ENCODE measurements at places on chromosomes 3 and 15. TPM values are rescaled to one million over a fixed set of nuclear protein-coding genes. Genes with fewer than 3 reads are reported as not detected.

Gene ZPLD1
- 0.05 TPM for polyA plus RNA-seq

GRCh38 chr3:58274027-58274614 lies 31.9 kb upstream of the RPP14 start:
- no peak for DNase-seq

GRCh38 chr15:44289259-44289790 lies 806 bp downstream of the GOLM2 start:
- DNase-seq = no peak

DNA sequence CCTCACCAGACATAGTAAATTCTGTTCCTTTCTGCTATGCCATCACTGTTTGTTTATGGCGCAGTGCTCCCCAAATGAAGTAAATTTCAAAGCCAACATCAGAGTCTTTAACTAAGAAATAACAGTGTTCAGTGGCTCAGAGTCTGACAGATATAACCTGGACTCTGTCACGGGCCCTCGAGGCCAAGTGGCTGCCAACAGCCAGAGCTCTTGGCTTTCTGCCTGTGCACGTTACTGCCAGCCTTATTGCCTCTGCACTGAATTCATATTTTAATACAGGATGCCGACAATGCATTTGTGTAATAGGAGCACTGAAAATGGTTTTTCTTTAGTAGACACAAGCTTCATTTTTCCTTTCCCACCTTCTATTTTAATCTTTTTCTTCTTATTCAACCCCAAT lies 219.9 kb downstream of the NLGN1 start:
- DNase-seq = no peak

Gene GABRR3
- polyA plus RNA-seq = not detected

GRCh38 chr3:15812183-15812582 lies 14.4 kb upstream of the ANKRD28 start:
- DNase-seq = peak; percentile 37

Gene PSTPIP1
- not detected for polyA plus RNA-seq

Gene CDC25A
- polyA plus RNA-seq = 10.0 TPM

GRCh38 chr3:98797905-98798304 lies 34.8 kb downstream of the ST3GAL6 start:
- no peak for DNase-seq

GRCh38 chr15:89226359-89227221 lies 5.2 kb upstream of the RLBP1 start:
- DNase-seq = no peak

DNA sequence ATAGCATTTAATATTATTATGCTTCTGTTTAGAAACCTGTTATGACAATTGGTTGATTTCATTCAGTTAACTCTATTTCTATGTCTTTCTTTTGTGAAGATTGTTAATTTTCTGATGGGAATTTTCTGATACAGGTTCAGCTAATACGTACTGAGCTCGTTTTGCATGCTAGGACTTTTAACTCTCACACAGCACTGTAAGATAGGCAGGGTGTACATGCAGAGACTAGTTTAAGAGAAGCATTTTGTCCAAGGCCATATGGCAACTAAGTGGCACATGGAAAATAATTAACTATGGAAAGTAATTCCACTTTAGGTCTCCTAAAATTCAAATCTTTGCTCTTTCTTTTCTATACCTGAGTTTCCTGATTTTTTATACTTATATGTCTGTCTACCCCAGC lies 81.9 kb downstream of the IL1RAP start:
- DNase-seq = no peak

DNA sequence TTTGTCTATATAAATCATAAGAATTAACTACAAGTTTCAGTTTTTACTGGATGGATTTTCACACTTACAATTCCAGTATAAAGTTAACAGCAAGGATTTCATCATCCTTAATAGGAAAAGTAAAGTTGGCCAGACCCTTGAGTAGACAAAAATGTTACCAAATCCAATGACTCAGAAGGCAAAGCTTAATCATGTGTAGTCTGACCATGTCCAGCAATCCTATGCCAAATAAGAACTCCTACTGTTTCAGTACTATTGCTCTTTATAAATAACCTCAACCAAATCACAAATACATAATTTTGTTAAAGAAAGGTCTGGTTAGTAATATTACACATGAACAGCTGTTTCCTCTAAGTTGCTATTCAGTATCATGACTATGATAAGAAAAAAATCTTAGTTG lies 35.0 kb downstream of the PLOD2 start:
- DNase-seq = peak; percentile 43

DNA sequence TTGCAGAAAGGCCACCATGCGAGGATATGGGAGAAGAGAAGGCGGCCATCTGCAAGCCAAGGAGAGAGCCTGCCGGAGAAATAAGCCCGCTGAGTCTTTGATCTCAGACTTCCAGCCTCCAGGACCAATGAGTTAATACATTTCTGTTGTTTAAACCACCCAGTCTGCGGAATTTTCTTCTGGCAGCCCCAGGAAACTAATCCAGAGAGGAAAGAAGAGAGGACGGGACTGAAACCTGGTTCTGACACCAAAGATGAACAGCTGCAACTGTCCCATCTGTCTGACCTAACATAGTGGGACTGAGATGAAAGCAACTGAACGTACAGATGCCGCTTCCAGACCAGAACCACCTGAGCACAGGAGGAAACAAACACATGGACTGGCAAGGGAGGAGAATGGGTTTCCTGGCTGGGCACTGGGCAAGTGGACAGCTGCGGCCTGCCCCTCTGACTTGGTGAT lies 32.3 kb downstream of the VGLL4 start:
- no peak for DNase-seq

DNA sequence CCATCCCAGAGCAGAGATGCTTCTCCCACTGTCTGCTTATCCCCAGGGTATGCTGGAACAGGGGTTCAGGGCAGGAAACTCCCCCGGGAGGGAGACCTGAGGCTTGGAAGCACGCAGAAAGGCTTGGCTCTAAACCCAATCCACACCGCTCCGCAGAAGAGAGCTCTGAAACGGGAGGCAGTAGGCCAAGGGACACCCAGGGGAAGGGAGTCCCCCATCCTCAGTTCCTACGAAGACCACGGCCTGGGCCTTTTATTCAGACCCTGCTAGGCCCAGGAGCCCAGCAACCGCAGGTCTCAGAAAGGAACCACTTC lies 1.8 kb upstream of the HAPLN3 start:
- no peak for DNase-seq

- DNase-seq = peak; percentile 25
Measured at GRCh38 chr15:57411945-57412768, 35.9 kb downstream of the CGNL1 start.

DNA sequence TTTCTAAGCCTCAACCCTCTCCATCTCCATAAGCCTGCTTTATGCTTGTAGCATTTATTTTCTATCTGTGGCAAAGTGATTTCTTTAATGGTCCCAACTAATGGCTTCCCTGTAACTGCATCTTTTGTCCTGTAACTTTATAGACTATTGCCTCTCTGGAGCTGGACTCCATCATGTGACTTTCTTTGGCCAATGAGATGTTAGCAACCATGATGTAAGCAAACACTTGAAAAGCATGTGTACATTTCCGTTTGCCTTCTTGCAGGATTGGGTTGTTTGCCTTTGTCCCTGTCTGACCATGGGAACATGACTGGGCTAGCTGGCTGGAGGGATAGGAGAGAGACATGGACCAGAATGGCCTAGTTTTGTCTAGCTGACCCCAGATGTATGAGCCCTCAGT lies 106.0 kb upstream of the LRIG1 start:
- no peak for DNase-seq

DNA sequence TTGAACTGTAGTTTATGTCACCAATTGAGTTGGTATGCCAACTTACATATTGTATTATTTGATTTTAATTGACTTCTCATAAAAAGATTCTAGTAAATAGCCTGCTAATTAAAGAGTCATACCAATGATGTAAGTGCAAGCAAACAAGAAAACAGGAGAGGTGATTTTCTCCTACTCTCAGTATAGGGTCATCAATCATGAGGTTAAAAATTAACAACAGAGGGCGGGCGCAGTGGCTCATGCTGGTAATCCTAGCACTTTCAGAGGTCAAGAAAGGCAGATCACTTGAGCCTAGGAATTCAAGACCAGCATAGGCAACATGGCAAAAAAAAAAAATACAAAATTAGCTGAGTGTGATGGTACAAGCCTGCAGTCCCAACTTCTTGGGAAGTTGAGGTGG lies 108.7 kb downstream of the MYO9A start:
- no peak for DNase-seq

Gene IGF1R
- polyA plus RNA-seq = 48.4 TPM

DNA sequence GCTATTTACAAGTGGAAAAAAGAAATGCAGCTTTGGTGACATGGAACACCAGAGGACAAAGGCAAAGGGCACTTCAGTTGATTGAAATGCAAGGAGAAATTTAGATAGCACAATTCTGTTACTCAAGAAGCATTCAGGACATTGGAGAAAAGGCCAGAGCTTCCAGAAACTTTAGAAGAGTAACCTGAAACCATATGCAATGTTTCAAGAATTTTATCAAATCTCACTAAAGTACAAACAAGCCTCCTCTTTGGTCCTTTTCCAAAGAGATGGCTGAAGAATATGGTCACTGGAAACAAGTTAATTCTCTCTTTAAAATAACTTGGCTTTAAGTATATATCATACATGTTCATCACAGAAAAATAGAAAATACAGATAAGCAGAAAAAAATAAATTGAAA lies 14.6 kb upstream of the LMOD3 start:
- DNase-seq = no peak

GRCh38 chr3:10365791-10366190 lies 44.9 kb upstream of the SEC13 start:
- DNase-seq = no peak

Gene ANKRD34C
- not detected for polyA plus RNA-seq

Gene KAT2B
- 7.1 TPM for polyA plus RNA-seq
